Breast epithelium (tissue), 4 donors: ENCODE measurements at places on chromosomes 2 and 18. TPM values are rescaled to one million over a fixed set of nuclear protein-coding genes. Genes with fewer than 3 reads are reported as not detected.

DNA sequence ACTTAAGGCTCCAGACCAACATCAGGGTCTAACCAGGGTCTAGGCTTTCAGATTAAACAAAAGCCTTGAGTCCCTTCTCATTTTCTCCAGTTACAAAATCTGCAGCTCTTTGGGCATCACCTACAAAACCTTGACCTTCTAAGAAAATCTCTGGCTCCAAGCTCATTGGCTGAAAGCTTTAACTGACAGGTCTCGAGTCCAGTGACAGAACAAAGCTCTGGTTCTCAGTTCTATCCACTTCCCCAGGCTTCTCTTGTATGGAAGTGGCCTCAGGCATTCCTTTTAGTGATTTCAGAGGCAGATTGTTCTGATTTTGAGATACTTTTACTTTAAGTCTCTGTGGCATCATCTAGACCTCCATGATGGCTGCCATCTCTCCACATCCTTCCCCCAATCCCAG is 11.3 kb downstream of the SIX2 start:
- H3K27ac ChIP-seq: no peak overlapping the region
- no peaks in the 10 kb centered on the region for H3K27me3 ChIP-seq
- H3K4me3 ChIP-seq: no peak overlapping the region
- no peak for DNase-seq
- no peaks in the 10 kb centered on the region for H3K4me1 ChIP-seq
- no peaks in the 10 kb centered on the region for H3K36me3 ChIP-seq

- no peaks in the 10 kb centered on the region for H3K27me3 ChIP-seq
- DNase-seq: no peak
- H3K4me3 ChIP-seq: no peak overlapping the region
- H3K36me3 ChIP-seq: no peaks in the 10 kb centered on the region
These were observed 64.6 kb downstream of the LTBP1 start for GRCh38 chr2:33011373-33011772.

DNA sequence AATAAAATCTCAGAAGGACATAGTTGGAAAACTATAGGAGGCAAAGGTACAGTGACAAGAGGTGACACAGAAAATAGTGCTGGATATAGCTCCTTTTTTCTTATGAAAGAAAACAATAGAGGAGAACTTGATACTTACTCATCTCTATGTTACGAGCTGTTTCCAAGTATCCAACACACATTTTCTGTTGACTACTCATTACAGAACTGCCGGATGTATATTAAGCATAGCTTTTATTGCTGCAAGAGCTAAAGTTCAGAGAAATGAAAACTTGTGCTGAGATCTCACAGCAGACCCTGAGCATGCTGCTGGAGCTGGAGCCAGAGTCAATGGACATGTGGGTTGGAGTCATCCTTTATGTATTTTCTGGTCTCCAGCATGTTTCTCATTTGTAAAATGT is 210.0 kb upstream of the NT5C1B start:
- H3K4me3 ChIP-seq: no peak overlapping the region
- DNase-seq: no peak
- H3K4me1 ChIP-seq: no peaks in the 10 kb centered on the region
- H3K27me3 ChIP-seq: no peaks in the 10 kb centered on the region

- H3K36me3 ChIP-seq: no peaks in the 10 kb centered on the region
- H3K27ac ChIP-seq: no peak overlapping the region
- no peak for DNase-seq
These were observed 568.9 kb upstream of the ACVR2A start for GRCh38 chr2:147275943-147276342.

GRCh38 chr2:173090973-173091660 is 15.5 kb downstream of the MAP3K20 start:
- peak overlapping the region; percentile 50 for H3K27ac ChIP-seq
- H3K4me1 ChIP-seq: peaks cover 4% of the 10 kb centered on the region
- no peak overlapping the region for H3K4me3 ChIP-seq
- no peaks in the 10 kb centered on the region for H3K36me3 ChIP-seq

DNA sequence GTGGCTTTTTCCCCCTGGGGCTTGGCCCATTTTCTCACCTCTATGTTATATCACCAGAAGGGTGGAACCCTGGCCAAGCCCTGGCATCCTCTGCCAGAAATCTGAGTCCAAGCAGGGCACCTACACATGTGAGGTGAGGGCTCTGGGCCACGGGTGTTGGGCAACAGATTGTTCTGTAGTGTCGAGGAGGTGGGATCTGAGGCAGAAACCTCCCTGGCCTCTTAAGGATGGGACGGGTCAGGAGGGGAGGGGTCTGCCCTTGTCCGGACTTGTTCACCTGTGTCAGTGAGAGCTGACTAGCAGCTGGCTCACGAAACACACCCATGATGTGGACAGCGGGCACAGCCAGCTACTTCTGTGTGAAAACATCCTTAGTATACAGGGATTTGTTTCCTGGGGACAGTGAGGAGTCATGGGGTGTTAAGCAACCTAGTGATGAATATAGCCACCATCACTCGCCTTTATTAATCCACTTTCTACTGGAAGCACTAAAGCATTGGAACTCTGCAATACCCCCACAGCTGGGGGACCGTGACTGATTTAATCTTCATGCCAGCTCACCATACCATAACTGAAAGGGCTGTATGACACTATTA is 35.6 kb downstream of the EPAS1 start:
- peaks cover 10% of the 10 kb centered on the region for H3K4me1 ChIP-seq
- no peaks in the 10 kb centered on the region for H3K36me3 ChIP-seq
- H3K27ac ChIP-seq: peak overlapping the region; percentile 71
- no peaks in the 10 kb centered on the region for H3K27me3 ChIP-seq

- H3K4me3 ChIP-seq: peak overlapping the region; percentile 66
- DNase-seq: no peak
- H3K36me3 ChIP-seq: no peaks in the 10 kb centered on the region
- H3K27me3 ChIP-seq: no peaks in the 10 kb centered on the region
- H3K27ac ChIP-seq: no peak overlapping the region
These were observed 80.7 kb upstream of the LDLRAD4 start for GRCh38 chr18:13137670-13138419.

Gene RAD51AP2
- under 0.01 TPM for total RNA-seq
